ENCODE measurements at places on chromosomes 3 and 15. TPM values are rescaled to one million over a fixed set of nuclear protein-coding genes. Genes with fewer than 3 reads are reported as not detected.

Gene IL17RB
- total RNA-seq, result 10.3 TPM

- DNase-seq, result no peak
Measured at GRCh38 chr3:121552797-121553196, 7.0 kb upstream of the POLQ start.

Gene ZKSCAN7
- total RNA-seq, result 3.0 TPM

- DNase-seq, result no peak
Measured at GRCh38 chr15:80500021-80500420, 95.8 kb downstream of the ARNT2 start.

DNA sequence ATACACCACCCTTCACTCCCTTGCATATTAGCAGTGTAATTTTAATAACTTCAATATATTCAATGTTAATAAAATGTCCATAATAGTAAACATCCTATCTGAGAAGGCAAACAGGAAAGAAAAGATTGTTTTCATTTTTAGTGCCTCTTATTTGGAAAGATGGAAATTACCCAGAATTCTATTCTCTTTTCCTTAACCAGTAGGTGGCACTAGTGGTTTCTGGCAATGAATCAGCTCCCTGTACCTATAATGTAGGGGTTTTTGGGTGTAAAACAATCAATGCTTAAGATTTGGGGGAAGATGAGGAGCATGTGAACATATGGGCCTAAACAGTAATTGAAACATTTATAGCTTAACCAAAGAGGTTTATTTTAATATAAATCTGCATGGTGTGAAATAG lies 5.7 kb upstream of the SEMA6D start:
- DNase-seq, result no peak

DNA sequence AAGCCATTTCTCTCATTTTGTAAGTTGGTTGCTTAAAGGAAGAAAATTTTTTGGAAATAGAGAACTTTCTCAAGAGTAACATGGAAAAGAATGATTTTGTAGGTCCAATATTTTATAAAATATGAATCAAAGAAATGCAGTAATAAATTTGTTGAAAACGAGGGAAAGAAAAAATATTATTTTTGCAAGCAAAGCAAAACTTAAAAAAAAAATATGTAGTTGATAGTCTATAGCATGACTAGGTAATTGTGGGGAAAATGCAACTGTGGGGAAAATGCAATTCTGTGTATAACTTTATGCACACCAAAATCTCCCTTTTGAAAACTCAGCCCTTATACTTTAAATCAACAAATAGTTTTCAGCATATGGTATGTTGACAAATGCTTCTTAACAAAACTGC lies 604.0 kb upstream of the AGTR1 start:
- no peak for DNase-seq

DNA sequence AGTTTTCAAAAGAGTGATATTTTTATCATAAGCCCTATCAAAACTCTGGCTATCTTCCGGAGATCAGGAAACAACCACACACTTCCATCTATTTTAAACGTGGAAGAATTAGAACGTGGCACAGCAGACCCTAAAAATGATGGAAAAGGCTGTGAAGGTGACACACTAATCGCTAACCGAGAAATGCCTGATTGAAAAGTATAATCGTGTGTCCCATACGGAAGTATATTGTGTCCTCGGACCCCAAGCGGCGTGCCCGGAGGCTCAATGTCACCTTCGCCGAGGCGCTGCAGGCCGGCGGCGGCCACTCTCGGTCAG lies 642 bp downstream of the COX5A start:
- no peak for DNase-seq

Gene PEX5L
- total RNA-seq, result 0.78 TPM

DNA sequence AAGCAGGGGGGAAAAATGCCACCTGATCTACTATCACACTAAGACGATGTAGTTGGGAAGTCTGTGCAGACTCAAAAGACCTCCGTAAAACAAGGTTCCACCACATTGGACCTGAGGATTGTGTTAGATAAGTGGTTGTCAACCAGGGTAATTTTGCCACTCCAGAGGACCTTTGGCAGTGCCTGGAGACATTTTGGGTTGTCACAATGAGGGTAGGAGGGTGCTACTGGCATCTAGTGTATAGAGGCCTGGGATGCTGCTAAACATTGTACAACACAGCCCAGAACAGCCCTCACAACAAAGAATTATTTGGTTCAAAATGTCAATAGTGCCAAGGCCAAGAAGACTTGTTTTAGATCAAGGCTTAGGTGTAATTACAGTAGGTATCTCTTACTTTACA lies 14.6 kb upstream of the ZBED2 start:
- no peak for DNase-seq

Gene CRABP1
- 0.67 TPM for total RNA-seq

Gene GUCA1C
- total RNA-seq, result not detected

DNA sequence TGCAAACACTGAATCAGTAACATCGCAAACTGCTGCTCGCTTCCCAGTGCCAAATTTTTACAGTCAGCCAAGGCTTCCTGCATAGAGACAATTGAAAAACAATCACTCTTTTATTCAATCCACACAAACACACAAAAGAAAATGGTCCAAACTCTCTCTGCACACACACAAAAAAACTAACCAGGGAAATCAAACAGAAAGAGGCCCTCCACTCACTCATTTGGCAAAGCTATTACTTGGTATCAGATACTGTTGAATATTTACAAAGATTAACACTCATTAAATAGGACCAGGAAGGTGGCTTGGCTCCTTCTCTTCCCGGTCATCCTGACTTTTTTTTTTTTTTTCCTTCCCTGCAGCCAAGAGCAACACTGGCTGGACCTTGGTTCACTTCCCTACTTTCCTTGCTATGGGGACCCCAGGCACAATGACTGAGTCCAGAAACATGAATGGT lies 62.4 kb upstream of the SPATA12 start:
- no peak for DNase-seq

Gene CFAP91
- 0.51 TPM for total RNA-seq

DNA sequence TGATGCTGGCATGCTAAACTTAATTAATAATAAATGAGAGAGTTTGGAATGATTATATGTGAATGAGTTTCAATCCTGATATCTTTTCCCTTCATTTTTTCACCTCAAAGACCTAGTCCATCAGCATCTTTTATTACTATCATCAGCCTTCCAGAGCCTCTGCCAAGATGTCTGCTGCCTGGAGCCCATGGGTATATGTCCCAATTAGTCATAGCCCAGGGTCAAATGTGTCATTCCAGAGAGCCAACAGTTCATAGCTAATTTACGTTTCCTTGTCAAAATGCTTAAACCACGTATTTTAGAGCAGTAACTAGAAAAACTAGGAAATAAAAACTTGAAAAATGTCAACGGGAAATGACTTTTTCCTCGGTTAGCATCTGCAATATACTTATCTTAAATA lies 457.9 kb downstream of the SI start:
- no peak for DNase-seq

GRCh38 chr3:109430911-109431563 lies 93.7 kb upstream of the DPPA4 start:
- no peak for DNase-seq

Gene CCR3
- 0.67 TPM for total RNA-seq

- DNase-seq, result no peak
Measured at GRCh38 chr3:46191730-46192129, 16.4 kb downstream of the CCR1 start.

GRCh38 chr15:24954783-24955530 lies at the start of the genes SNRPN and SNURF:
SNRPN (plus strand) TSS chr15:24954987; CDS start chr15:24974454, 19,467 bp downstream.
SNURF (plus strand) TSS chr15:24954987; CDS start chr15:24955049, 62 bp downstream.
- peak; percentile 73 for DNase-seq

- no peak for DNase-seq
Measured at GRCh38 chr15:72136170-72137051, 18.2 kb downstream of the SENP8 start.

GRCh38 chr3:39146611-39147591 lies 6.5 kb downstream of the CSRNP1 start:
- peak; percentile 84 for DNase-seq

Gene RLBP1
- total RNA-seq, result not detected

Gene FEZF2
- not detected for total RNA-seq

Gene ARPIN
- 43.0 TPM for total RNA-seq

DNA sequence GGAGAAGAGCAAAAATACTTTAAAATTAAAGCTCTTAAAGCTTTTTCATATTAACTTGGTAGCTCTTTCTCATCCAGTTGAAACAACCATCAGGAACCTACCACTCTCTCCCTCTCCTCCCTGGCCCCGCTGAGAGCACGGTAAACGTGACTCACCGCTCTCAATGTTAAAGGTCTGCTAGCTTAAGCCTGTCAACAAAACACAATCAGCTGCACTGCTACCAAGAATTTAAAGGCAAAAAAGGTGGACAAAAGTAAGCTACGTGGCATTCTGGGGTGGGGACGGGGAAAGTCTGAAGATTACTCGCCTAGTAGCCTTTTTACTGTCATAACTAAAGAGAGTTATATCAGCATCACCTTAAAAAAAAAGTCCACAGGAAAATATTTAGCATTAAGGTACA lies 8.4 kb upstream of the GP5 start:
- DNase-seq, result no peak

DNA sequence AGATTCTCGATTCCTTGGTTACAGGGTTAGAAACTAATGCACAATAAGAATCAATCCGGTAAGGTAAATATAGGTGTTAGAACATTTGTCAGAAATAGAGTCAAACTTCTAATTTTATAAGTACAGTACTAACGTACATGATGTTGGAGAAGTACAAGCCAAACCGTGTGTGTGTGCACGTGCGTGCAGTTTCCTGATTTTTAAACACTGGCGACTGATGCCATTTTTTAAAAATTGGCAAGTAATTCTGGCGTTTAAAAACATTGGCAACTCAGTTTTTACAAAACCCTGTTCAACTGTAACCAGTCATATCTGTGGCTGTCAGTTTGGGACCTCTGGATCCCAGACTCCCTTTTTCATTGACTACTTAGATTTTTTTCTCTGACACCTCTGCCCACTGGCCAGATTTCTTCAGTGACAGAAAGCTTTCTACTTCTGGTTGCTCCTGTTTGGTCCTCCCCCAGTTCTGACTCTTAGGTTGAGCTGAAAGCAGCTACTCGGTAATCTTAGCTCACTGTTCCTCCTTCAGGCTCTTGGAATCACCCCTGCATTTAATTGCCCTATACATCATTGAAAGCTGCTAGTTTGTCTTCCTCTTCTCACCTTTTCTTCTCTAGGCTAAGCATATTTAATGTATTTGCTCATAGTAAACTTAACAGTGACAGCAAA lies 843 bp downstream of the ATG7 start:
- no peak for DNase-seq

Measured in mucosa of descending colon (tissue), 3 donors.